ENCODE measurements at places on chromosomes 7 and 10.

GRCh38 chr7:65946904-65947303 is 35.1 kb downstream of the GUSB start:
- no peak for DNase-seq

GRCh38 chr7:40598915-40599314 is 464.1 kb downstream of the SUGCT start:
- peak; percentile 35 for DNase-seq

- no peak for DNase-seq
Measured at GRCh38 chr10:17115683-17116082, 13.9 kb downstream of the CUBN start.

GRCh38 chr7:16822029-16822428 is 17.2 kb upstream of the AGR2 start:
- DNase-seq: no peak

DNA sequence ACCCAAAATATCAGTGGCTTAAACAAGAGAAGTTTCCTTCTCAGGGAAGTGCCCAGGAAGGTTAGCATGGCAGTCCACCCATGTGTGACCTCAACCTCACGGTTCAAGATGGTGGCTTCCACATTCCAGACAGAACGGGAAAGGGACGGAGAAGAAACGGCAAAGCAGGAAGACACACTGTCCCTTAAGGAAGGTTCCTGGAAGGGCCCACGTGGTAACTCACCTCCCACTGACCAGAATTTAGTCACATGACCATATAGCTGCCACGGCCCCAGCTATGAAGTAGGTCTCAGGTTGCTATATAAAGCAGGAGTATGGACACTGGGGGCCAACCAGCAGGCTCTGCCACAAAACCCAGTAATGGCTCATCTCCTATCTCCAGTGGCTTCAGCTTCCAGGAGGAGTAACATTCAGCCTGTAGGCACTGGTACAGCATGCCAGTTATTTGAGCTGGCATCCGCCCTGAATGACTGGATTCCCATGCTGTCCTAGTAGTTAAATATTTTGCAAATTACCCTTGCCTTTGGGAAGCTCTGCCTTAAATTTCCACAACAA is 278.5 kb upstream of the KLF14 start:
- DNase-seq: no peak
